ENCODE measurements at places on chromosomes 3 and 15. TPM values are rescaled to one million over a fixed set of nuclear protein-coding genes. Genes with fewer than 3 reads are reported as not detected.

Gene TMEM266
- total RNA-seq, result not detected

Gene FBXO40
- 0.03 TPM for total RNA-seq

Gene BUB1B
- total RNA-seq, result 0.68 TPM

Gene STRC
- total RNA-seq, result 0.53 TPM

Gene RASGRP1
- total RNA-seq, result 0.28 TPM

Gene SHISA5
- total RNA-seq, result 97.9 TPM

Gene SLC28A1
- 64.6 TPM for total RNA-seq

Gene ROBO1
- 3.1 TPM for total RNA-seq

Gene JMJD7
- total RNA-seq, result 8.9 TPM

Gene TMOD3
- total RNA-seq, result 21.2 TPM

Gene GCNT3
- 0.30 TPM for total RNA-seq

Gene ADCY5
- total RNA-seq, result 3.8 TPM

Gene RTF1
- 10.5 TPM for total RNA-seq

Gene FMN1
- total RNA-seq, result 1.2 TPM

Gene NCBP2
- 16.0 TPM for total RNA-seq

Gene GALNT15
- total RNA-seq, result 2.7 TPM

Gene ILDR1
- 0.15 TPM for total RNA-seq

Gene TM4SF1
- total RNA-seq, result 9.6 TPM

Gene ZNF620
- total RNA-seq, result 1.0 TPM

Gene GXYLT2
- total RNA-seq, result 0.20 TPM

Gene GOLGA6B
- 1.4 TPM for total RNA-seq
